Stimulated activated CD8-positive, alpha-beta memory T cell treated with anti-CD3 and anti-CD28 coated beads, Interleukin-15, amount 100 ng/mL, for 4 hours (primary cell): ENCODE measurements at places on chromosomes 6 and 20.

DNA sequence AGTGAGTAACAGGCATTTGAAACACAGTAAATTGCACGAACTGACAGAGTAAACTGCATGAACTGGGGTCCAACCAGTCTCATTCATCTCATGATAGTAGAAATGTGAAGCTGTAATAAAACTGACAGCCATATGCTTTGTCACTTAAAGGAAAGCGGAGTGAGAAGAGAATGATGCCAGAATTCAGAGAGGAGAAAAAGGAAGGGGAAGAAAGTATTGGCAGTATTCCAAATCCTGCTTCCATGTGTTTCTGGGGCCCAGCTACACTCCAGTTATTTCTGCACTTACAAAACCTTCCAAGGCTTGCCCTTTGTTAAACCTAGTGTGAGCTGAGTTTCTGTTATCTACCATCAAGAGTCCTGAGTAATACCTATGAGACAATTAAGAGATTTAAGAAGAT is 17.2 kb downstream of the SNX14 start:
- DNase-seq = no peak

DNA sequence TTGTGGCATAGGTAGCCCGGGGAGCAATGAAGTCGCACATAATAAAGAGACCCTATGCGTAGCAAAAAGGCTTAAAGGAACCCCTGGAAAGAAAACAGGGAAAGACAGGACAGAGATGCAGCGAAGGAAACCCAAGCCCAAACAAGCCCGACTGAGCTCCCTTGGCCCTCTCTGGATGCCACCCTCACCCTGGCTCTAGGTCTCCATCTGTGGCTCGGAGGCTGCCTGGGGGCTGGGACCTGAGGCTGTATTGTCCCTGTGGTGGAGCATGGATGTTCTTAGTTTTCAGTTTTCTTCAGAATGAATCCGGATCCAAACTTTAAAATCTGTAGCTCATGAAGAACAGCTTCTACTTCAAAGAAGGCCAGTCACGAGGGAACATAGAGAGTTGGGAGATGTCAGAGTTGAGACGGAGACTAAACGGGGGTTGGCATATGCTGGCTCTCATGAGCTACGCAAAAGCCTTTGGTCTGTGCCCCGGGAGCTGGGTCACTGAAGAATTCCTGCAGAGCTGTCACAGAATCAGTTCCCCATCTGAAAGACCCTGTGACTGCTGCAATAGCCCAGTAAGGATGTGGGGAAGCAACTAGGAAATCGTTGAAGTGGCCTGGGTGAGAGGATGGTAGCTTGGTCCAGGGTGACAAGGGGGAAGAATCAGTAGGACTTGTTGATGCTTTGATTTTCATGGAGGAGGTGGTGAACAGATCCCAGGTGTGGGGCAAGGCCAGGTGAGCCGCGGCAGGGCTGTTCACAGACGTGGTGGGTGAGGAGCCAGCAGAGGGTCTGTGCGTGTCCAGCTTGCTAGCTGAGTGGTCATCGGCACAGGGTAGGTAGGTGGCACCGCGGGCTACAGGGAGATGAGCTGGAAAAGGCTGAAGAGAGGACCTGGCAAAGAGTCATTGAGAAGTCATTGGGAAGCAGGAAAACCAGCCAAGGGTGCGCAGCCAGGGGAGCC is 35.2 kb downstream of the SYNDIG1 start:
- DNase-seq = no peak

- no peak for DNase-seq
These were observed 38.6 kb upstream of the IRF4 start for GRCh38 chr6:352896-353470.

DNA sequence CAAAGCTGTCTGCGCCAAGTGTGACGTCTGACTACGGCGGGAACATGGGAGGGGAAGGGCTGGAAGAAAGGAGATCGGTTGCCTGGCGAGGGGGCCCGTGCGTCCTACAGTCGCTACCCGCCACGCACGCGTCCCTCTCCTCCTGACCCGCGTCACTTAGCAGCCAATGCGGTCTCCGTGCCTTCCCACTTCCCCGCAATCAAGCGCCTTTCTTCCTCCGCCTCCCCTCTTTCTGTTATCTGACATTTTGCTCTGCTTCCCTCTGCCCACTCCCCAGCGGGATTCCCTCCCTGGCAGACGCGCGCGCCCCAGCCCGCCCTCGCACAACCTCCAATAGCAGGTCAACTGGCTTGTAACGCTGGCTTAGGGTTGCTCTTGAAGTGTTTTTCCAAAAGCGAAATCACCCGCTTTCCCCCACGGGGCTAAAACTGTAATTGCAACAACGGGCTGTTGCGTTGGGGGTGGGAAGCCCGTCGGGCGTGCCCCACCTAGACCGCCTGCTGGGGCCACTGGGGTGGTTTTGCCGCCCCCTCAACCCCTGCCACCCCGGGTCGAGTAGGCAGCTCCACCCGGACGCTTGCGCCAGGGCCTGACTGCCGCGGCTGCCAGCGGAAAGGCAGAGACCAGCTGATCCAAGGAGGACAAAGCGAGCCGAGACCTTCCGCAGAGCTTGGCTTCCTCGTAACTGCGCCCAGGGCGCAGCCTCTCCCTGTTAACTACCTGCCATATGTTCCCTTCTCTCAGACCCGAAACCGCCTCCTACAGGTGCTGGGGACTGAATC is 6.2 kb upstream of the SOX4 start:
- no peak for DNase-seq
